Motor neuron (in vitro differentiated cells): ENCODE measurements at places on chromosomes 11 and 22. TPM values are rescaled to one million over a fixed set of nuclear protein-coding genes. Genes with fewer than 3 reads are reported as not detected.

OR6M1 gene
- total RNA-seq = not detected in 2 replicates

PDE2A gene
- total RNA-seq = 17.5 and 40.3 TPM in 2 replicates

NTM gene
- total RNA-seq = 31.9 and 42.1 TPM in 2 replicates

CBX7 gene
- total RNA-seq = 4.1 and 5.5 TPM in 2 replicates

SOX10 gene
- 0.49 and 0.56 TPM in 2 replicates for total RNA-seq

VSIG10L2 gene
- total RNA-seq = not detected in 2 replicates

CLDN5 gene
- total RNA-seq = 0.15 TPM in 1 of 2 replicates, not detected in the other

SCGB1D2 gene
- total RNA-seq = not detected in 2 replicates

RIMBP3B gene
- 0.67 and 0.73 TPM in 2 replicates for total RNA-seq

TREH gene
- 0.39 and 0.66 TPM in 2 replicates for total RNA-seq
